NCI-H510A (cell line): ENCODE measurements at places on chromosomes 3 and 15.

- DNase-seq = no peak
Measured at GRCh38 chr3:129555153-129555550, 12.2 kb downstream of the H1-8 start.

- DNase-seq = no peak
Measured at GRCh38 chr3:25856902-25857518, 67.1 kb downstream of the OXSM start.

DNA sequence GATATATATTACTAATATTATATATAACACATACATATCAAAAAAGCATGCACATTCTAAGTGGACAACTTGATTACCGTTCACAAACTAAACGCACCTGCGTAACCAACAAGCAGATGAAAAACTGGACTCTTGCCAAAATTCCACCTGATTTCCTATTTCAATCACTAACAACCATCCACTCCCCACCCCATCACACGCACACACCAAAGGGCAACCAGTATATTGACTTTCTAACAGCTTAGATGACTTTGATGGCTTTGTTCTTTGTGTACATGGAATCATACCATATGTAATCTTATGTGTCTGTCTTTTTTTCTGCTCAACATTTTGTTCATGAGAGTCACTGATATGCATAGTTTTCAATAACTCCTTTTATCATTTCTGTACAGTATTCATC is 496.8 kb upstream of the ARRDC4 start:
- no peak for DNase-seq

- no peak for DNase-seq
Measured at GRCh38 chr3:126414406-126414805, 19.7 kb downstream of the CFAP100 start.

- DNase-seq = no peak
Measured at GRCh38 chr15:86300390-86301125, 220.9 kb downstream of the AGBL1 start.
